ENCODE measurements at places on chromosomes 13 and 19.

GRCh38 chr19:35295792-35296462 is 4.0 kb downstream of the MAG start:
- no peak for DNase-seq

- DNase-seq, result no peak
Measured at GRCh38 chr19:35362261-35363000, 4.2 kb downstream of the FFAR3 start.

- DNase-seq, result no peak
Measured at GRCh38 chr19:44698492-44699201, at the start of gene CEACAM16. Gene CEACAM16, plus strand, starts transcription at chr19:44699151. Its CDS starts 2,306 bp downstream, at chr19:44701457.

GRCh38 chr19:54803410-54803809 is at the start of gene KIR2DL4:
Gene KIR2DL4, plus strand, starts transcription at chr19:54803610. Its CDS starts 42 bp downstream, at chr19:54803652.
- no peak for DNase-seq

DNA sequence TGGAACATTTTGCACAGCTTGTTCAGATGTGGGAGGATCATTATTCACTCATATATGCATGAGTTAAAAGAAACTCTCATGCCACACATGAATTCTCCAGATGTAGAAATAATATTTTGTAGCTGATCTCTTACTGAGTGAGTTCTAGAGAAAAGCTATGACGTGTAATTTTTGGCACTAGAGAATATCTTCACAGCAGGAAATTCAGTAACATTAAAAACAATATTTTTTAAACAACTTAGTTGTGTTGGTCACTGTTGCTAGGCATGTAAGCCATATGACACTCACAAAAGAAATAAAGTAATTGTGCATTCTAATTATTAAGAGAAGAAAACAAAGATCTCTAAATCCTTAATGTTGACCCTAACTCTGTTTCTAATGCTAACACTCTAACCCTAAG is 371.4 kb upstream of the SLC10A2 start:
- no peak for DNase-seq

DNA sequence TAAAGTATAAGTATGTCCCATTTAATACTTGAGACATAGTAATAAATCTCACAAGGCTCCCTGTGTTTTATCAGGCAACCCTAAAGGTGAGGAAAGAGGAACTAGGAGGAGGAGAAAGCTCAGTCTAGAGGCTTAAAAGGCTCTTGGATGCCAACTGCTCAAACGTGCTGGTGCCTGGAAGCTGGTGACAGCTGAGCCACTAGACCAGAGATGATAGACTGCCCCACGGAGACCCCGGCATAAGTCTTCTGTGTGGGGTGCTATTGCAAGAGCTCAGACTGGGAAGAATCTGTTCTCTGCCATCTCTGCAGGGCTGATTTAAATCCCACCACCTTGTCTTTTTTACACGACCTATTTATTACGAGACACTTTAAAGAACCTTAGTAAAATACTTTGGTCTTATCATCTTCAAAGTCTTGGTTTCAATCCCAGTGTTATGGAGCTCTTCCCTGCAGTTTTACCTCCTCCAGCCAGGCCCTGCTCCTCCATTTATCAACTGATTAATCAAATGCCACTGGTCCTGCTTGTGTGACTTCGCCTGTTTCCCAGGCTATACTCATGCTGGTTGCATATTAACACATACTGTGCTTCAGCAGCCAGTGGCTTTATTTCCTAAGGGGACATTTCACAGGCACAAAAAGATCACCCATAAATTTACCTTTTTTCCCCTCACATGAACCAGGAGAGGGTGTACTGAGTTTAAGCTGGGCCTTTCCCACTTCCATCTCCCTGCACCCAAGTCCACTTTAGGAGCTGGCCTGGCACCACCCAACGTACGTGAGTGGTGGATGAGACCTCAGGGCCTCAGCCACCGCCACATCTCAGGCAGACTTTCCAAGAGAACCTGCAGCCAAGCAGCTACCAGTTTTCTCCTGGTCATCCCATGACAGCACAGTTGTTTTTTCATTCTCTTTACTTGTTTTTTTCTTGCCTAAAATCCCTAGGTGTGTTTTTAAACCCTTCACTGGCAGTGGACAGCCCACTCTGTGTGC is 7.8 kb upstream of the ATP12A start:
- peak; percentile 29 for DNase-seq

DNA sequence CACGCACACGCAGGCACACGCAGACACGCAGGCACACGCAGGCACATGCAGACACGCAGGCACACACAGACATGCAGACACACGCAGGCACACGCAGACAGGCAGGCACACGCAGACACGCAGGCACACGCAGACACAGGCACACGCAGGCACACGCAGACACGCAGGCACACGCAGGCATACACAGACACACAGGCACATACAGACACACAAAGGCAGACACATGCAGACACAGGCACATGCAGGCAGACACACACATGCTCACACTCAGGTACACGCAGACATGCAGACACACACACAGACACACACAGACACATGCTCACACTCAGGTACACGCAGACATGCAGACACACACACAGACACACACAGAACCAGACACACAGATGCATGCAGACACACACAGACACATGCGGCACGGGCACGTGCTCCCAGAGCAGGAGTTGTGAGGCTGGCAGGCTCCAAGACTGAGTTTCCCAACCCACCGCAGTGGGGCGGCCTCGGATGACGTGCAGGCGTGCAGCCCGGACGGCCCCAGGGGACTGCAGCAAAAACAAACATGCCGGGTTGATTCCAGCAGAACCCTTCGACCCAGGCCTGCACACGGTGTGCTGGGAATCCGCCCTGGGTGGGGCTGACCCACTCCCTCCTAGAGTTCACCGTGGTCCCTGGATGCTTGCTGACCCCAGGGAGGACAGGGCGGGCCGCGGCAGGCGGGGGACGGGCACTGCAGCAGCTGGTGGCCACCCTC is 100.0 kb downstream of the GADD45B start:
- DNase-seq, result peak; percentile 94

- DNase-seq, result no peak
Measured at GRCh38 chr13:79194272-79194671, 211.8 kb downstream of the RBM26 start.

DNA sequence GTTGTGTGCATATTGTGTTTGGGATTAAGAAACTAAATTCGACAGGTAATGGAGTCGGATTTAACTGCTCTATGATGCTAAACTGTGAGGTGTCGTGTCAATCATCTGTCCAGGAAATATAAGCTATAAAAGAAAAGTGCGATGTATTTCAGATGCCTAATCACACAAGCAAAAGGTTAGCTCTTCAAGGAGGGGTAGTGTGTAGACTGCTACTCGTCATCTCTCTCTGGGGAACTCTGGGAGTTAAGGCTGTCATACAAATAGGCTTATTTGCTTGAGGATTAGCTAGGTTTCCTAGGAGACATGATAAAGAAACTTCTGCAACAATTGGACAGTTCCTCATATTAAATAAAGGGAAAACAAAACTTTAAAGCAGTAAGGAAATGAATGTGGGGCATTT is 462.1 kb downstream of the OLFM4 start:
- no peak for DNase-seq

All from AG10803 (cell line).